Sigmoid colon (tissue), 7 donors: ENCODE measurements at places on chromosomes 3 and 15.

DNA sequence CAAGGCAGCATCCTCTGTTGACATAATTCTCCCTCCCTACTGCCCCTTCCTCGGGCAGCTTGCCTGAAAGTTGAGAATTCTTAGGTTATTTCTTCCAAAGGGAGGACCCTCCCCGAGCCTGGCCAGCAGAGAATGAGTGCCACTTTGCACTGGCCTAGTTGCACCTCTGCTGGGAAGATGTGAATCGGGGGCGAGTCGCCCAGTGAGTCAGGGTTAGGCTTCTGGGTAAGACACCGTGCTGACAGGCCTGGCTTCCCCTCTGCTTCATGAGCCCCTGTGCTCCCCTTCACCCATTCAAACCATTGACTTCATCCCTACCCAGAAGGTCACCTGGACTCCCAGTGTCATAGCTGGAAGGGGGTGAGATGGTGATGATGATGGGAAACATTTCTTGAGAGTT is 82.3 kb downstream of the AAGAB start:
- no peak overlapping the region for H3K27ac ChIP-seq
- H3K4me3 ChIP-seq = no peak overlapping the region
- peaks cover 46% of the 10 kb centered on the region for H3K36me3 ChIP-seq

GRCh38 chr3:133965013-133965570 is 64.6 kb downstream of the SLCO2A1 start:
- H3K27me3 ChIP-seq = no peaks in the 10 kb centered on the region
- H3K36me3 ChIP-seq = no peaks in the 10 kb centered on the region
- DNase-seq = peak; percentile 18
- no peaks in the 10 kb centered on the region for H3K4me1 ChIP-seq

DNA sequence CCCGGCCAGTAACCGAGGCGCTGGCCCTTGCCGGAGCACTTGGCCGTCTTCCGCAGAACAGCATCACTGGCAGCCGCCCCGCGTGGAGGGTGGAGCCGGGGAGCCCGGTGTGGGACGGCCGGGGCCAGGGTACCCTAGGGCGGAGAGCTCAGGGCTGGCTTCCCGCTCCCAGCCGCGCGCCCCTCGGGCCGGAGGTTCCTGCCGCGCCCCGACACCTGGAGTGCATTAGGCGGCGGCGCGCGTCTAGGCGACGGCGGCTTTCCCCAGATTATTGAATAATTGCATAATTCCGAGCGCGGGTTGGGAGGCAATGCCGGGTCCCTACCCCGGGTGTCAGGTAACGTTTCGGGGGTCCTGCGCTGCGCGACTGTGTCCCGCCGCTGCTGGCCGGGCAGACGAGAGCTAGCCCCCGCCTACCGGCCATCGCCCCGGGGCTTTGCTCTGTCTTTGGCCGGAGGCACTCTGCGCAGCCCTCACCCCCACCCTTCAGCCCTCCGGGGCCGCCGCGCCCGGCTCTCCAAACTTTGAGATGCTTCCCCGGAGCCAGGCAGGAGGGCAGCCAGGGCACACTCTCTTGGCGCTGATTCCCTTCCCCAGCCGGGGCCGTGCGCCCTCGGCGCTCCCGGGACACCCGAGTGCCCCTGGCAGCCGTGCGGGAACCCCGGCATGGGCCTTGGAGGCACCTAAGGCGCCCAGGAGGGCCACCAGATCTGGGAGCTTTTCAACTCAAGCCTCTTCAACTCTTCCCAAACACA is 749 bp downstream of the ITGA11 start:
- peak overlapping the region; percentile 52 for H3K4me3 ChIP-seq
- peaks cover 46% of the 10 kb centered on the region for H3K27me3 ChIP-seq
- peaks cover 16% of the 10 kb centered on the region for H3K4me1 ChIP-seq
- DNase-seq = no peak

DNA sequence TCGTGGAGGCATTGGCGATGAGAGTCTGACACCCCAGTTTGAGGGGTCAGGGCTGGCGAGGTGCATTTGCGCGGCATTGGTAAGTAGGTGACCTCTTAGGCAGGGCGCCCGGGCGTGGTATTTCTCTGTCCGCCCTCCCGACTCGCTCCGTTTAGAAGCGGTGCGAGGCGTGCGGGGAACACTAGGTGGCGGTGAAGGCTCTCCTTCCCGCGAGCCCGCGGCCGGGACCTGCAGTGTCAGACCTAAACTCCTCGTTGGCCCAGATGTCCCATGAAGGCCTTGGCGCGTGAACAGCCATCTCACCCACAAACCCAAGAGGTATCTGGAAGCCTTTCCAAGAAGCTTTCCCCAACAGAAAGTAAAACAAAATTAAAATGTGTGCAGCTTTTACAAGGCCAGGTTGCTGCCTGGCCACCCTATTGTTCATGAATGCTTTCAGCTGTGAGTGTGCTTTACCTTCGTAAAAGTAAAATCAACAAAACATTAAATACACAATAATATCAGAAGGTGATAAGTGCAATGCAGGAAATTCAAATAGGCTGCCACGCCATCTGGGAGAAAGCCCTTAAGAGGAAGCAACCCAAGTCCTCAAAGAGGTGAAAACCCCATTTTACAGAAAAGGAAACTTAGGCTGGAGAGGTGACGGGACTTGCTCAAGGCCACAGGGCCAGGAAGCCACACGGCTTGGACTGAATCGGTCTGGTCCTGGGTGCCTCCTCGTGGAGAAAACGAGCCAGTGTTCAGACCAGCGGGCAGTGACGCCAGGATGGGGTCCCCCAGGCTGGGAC is 120.3 kb downstream of the ETFA start:
- H3K36me3 ChIP-seq = no peaks in the 10 kb centered on the region
- H3K4me3 ChIP-seq = no peak overlapping the region
- peak; percentile 89 for DNase-seq
- H3K27me3 ChIP-seq = peaks cover 66% of the 10 kb centered on the region
- no peak overlapping the region for H3K27ac ChIP-seq

DNA sequence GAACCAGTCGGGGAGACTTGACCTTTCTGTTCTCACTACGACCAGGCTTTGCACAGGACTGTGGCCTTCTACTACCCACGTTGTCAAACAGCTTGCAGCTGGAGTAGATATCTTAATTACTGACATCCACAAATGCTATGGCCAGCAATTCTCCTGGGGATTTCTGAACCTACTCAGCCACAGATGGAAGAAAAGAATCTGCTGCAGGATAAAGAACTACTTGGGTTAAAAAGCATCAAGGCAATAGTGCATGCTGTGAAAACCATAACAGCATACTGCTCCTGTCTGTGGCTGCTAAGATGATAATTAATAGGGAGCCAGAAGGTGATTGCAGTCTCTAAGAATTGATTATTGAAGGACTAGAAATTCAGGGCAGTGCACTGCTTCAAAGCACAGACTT is 859.2 kb upstream of the SEMA6D start:
- no peaks in the 10 kb centered on the region for H3K36me3 ChIP-seq
- H3K27me3 ChIP-seq = no peaks in the 10 kb centered on the region
- DNase-seq = no peak
- no peak overlapping the region for H3K4me3 ChIP-seq
- H3K4me1 ChIP-seq = no peaks in the 10 kb centered on the region

- no peaks in the 10 kb centered on the region for H3K36me3 ChIP-seq
- no peaks in the 10 kb centered on the region for H3K4me1 ChIP-seq
- H3K4me3 ChIP-seq = no peak overlapping the region
- no peaks in the 10 kb centered on the region for H3K27me3 ChIP-seq
- H3K27ac ChIP-seq = no peak overlapping the region
Measured at GRCh38 chr3:160616716-160617115, 51.3 kb upstream of the KPNA4 start.

DNA sequence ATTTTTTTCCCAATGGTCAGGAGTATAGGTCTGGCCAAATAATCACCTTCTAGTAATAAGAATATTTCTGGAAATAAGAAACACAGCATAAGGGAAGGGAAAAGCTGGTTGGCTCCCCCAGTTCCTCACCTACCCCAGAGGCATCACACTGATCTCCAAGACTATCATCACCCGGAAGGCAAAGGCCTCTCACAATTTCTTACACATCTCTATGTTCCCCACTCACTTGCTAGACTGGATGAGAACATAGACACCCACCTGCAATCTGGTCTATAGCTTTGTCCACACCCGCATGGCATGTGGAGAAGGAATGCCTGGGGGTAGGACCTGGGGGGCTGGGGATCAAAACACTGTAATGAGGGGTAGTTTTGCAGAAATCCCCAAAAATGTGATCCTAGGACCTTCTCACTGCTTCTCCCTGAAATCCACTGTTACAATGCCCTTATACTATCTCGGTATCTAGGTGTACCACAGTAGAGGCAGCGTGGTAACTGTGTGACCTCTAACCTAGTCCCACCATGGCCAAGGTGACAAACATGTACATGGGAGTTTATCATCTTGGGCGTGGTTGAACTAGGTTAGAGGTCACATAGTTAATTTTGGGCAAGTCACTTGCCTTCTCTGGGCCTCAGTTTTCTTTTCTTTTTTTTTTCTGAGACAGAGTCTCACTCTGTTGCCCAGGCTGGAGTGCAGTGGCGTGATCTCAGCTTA is 29.5 kb upstream of the NRROS start:
- no peaks in the 10 kb centered on the region for H3K36me3 ChIP-seq
- peaks cover 22% of the 10 kb centered on the region for H3K4me1 ChIP-seq
- no peaks in the 10 kb centered on the region for H3K27me3 ChIP-seq
- DNase-seq = no peak
